Activated CD8-positive, alpha-beta T cell treated with anti-CD3 and anti-CD28 coated beads, Interleukin-2, amount 10 ng/mL, durations not matched to agents 7 days and 5 days (primary cell): ENCODE measurements at places on chromosomes 5 and 9. TPM values are rescaled to one million over a fixed set of nuclear protein-coding genes. Genes with fewer than 3 reads are reported as not detected.

DNA sequence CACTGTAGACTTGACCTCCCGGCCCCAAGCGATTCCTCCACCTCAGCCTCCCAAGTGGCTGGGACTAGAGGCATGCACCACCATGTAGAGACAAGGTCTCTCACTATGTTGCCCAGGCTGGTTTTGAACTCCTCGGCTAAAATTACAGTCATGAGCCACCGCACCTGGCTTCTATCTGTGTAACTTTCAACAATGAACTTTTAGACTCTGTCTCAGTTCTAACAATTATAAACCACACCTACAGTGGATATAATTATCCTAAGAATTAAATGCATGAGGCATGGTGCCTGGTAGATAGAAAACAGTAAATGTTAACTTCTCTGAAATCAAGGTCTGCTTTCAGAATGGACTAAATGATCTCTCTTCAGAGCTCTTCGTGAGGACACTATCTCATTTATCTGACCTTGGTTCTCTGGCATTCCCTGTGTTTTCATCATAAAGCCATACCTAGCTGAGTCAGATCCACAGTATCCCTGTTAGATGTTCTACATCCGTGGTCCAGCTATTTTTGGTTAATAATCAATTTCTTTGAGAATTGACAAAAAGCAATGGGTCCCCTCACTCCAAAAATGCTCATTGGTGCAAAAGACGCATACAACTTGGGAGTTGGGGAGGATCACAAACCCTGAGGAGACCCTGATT, 7.2 kb downstream of the HAVCR1 start:
- peak overlapping the region; percentile 67 for H3K27ac ChIP-seq
- H3K27me3 ChIP-seq: no peaks in the 10 kb centered on the region

DNA sequence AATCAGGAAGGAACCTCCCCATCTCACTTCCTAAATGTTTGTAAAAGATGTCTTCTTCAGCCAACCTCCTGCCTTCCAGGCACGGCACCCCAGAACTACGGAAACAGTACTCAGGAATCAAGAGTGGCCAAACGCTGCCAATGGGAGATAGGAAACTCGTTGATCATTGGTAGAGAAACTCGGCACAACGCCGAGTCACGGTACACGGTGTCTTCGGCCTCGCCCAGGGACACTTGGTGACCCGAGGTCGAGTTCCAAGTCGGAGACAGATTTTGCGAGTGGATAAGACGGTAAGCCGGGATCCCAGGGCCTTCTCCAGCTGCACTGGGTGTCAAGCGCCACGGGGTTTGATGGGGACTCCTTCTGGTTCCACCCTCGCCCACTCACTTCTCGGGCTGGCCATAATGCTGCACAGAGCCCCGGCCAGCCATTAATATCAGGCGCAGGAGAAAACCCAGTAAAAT, 343 bp downstream of the KIAA0825 start:
- no peaks in the 10 kb centered on the region for H3K27me3 ChIP-seq
- DNase-seq: peak; percentile 46
- peak overlapping the region; percentile 84 for H3K4me3 ChIP-seq
- peak overlapping the region; percentile 80 for H3K27ac ChIP-seq
- H3K36me3 ChIP-seq: no peaks in the 10 kb centered on the region
- peaks cover 38% of the 10 kb centered on the region for H3K4me1 ChIP-seq

GRCh38 chr9:10062629-10063395, 550.0 kb downstream of the PTPRD start:
- no peaks in the 10 kb centered on the region for H3K4me1 ChIP-seq
- no peak overlapping the region for H3K4me3 ChIP-seq
- no peaks in the 10 kb centered on the region for H3K36me3 ChIP-seq
- no peak overlapping the region for H3K27ac ChIP-seq
- no peak for DNase-seq

DNA sequence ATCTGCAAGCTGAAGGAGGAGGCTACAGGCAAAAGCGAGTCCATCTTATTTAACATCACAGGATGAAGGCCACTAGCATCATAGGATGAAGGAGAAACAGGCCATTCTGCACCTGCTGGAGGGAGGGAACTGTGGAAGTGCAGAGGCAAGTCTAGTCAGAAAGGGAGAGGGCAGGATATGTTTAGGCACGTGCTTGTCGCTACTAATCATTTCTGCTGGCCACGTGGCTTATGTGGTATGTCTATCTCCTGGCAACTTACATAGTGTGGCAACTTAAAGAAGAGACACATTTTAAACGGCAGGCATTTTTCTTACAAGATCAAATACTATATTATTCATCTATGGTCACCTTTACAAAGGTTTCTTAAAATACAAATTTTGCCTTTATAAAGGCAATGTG, 74.0 kb downstream of the GNAQ start:
- H3K27me3 ChIP-seq: no peaks in the 10 kb centered on the region
- peaks cover 13% of the 10 kb centered on the region for H3K4me1 ChIP-seq
- peaks cover 5% of the 10 kb centered on the region for H3K36me3 ChIP-seq
- no peak overlapping the region for H3K27ac ChIP-seq
- no peak overlapping the region for H3K4me3 ChIP-seq

- DNase-seq: no peak
- no peak overlapping the region for H3K4me3 ChIP-seq
- no peaks in the 10 kb centered on the region for H3K4me1 ChIP-seq
- no peaks in the 10 kb centered on the region for H3K36me3 ChIP-seq
- peaks cover 5% of the 10 kb centered on the region for H3K27me3 ChIP-seq
Measured at GRCh38 chr5:73957397-73958001, 331.5 kb downstream of the ARHGEF28 start.

Gene SLC6A18
- not detected for total RNA-seq

Gene CTXN3
- not detected for total RNA-seq
